Heart left ventricle (tissue), 16 donors: ENCODE measurements at places on chromosomes 12 and 14. TPM values are rescaled to one million over a fixed set of nuclear protein-coding genes. Genes with fewer than 3 reads are reported as not detected.

GRCh38 chr14:93943052-93943451 is 15.9 kb downstream of the FAM181A start:
- H3K4me3 ChIP-seq, result no peak overlapping the region
- H3K27me3 ChIP-seq, result no peaks in the 10 kb centered on the region
- peaks cover 4% of the 10 kb centered on the region for H3K36me3 ChIP-seq
- no peak for DNase-seq
- H3K27ac ChIP-seq, result no peak overlapping the region

Gene THTPA
- 9.1 TPM for polyA plus RNA-seq

GRCh38 chr12:69345077-69345476 is 3.1 kb upstream of the LYZ start:
- H3K36me3 ChIP-seq, result no peaks in the 10 kb centered on the region
- no peak overlapping the region for H3K4me3 ChIP-seq
- no peak overlapping the region for H3K27ac ChIP-seq
- H3K4me1 ChIP-seq, result peaks cover 6% of the 10 kb centered on the region
- DNase-seq, result no peak
- no peaks in the 10 kb centered on the region for H3K27me3 ChIP-seq

Gene SHMT2
- 15.9 TPM for polyA plus RNA-seq

DNA sequence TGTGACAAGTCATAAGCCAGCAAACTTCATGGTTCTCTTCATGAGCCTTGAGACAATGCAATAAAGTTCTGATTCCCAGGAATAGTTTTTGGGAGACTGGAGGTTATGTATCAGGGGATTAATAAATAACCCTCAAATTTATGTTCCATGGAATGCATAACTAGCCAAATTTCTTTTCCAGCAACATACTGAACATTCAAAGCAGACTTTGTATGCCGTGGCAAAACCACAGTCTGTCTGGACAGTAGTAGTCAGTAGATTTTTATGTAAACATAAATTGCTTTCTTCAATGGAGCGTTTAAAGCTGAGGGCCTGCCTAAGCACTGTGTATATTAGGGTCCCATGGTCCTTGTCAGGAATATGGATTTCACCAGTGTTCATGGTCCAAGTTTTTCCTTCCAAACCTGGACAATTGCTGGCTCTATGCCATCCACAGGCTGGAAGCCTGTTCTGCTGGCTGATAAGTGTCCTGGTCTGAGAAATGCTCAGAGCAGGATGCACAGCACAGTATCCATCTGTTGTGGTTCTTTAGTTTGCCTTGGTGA is 144.9 kb downstream of the SRGAP1 start:
- no peaks in the 10 kb centered on the region for H3K36me3 ChIP-seq
- peak; percentile 31 for DNase-seq
- peaks cover 8% of the 10 kb centered on the region for H3K4me1 ChIP-seq
- no peak overlapping the region for H3K27ac ChIP-seq
- H3K4me3 ChIP-seq, result no peak overlapping the region

DNA sequence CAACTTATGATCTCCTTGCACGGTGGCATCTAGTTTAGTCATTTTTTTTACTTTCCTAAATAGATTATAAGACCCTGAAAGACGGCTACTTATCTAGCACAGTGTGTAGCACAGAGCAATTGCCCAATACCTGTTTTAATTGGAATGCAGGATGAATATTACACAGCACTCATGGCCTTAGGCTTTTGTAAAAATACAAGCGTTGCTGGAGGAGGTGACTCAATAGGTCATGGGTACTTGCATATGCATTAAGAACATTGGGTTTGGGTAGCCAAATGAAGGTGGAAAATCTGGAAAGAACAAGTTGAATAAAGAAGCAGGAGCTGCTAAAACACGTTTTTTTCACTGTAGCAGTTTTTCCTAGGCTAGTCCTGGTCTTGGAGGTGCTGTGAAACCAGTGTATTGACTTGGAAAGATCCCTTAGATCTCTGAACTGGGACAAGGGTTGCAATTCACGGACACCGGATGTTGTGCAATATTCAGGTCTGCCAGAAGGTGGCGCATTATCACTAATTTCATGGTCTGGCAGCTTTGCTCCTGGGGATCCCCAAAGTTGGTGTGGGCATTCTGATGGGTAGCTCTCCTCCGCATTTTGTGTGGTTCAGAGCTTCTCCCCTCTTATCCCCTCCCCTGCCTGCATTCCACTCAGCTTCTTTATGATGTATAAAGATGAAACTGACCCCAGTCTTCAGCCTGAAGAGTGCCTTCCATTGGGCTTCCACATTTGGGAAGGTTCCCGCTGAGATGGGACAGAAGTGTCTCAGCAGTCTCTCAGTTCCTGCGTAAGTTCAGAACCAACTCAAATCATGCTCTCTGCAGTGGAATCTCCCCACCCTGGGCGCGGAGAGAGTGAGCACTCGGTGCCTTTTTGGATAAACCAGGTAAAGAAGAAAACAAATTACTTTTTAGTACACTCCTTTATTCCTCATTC is 278.3 kb downstream of the NRXN3 start:
- no peaks in the 10 kb centered on the region for H3K36me3 ChIP-seq
- no peaks in the 10 kb centered on the region for H3K27me3 ChIP-seq
- no peak for DNase-seq
- no peak overlapping the region for H3K27ac ChIP-seq
- H3K4me3 ChIP-seq, result no peak overlapping the region
- no peaks in the 10 kb centered on the region for H3K4me1 ChIP-seq

- H3K27me3 ChIP-seq, result no peaks in the 10 kb centered on the region
- no peak for DNase-seq
- no peak overlapping the region for H3K27ac ChIP-seq
Measured at GRCh38 chr12:59861635-59862034, 265.8 kb downstream of the SLC16A7 start.

Gene SPIC
- not detected for polyA plus RNA-seq

DNA sequence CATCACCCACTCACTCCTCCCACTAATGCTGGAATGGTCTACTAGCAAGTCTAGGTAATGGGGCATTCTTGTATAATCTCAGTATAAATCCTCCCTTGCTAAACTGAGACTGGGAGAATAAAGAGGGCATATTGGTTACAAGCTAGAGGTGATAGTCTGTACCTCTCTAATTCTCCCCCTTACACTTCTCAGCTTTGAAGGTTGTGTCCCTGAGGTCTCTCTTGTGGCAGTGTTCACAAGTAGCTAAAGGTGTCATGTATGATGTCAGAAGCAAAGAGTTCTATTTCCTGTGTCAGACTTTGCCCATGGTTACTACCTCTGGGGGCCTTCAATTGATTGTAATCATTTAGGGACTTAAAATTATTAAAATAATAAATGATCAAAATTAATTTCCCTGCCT is 26.6 kb upstream of the CCDC196 start:
- H3K27ac ChIP-seq, result no peak overlapping the region
- DNase-seq, result no peak
- no peaks in the 10 kb centered on the region for H3K36me3 ChIP-seq
- no peaks in the 10 kb centered on the region for H3K4me1 ChIP-seq

Gene TAS2R46
- polyA plus RNA-seq, result not detected

GRCh38 chr12:22410486-22410885 is 76.0 kb upstream of the ST8SIA1 start:
- H3K4me3 ChIP-seq, result peak overlapping the region; percentile 43
- H3K4me1 ChIP-seq, result peaks cover 5% of the 10 kb centered on the region
- H3K36me3 ChIP-seq, result no peaks in the 10 kb centered on the region
- H3K27ac ChIP-seq, result no peak overlapping the region
- H3K27me3 ChIP-seq, result no peaks in the 10 kb centered on the region

DNA sequence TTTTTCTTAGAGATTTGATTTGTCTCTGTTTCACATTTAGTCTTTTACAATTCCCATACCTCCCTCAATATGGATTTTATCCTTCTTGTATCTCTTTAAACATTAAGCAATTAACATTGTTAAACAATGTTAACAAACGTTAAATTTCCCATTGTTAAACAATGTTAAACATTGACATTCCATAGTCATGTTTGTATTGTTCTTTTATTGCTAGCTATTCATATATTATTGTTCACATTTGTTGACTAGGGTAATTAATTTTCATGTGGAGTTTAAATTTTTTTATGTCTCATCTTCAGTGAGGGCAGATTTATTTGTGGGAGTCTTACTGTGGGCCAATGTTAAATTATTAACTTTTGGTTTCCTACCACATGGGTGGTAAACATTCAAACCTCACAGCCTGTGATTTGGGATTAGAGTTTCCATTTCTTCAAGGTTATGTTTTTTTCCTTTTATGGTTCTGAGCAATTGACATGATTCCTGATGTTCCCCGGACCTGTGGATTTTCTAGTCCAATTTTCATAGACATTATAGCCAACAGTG is 294.3 kb downstream of the ALG10B start:
- no peak overlapping the region for H3K27ac ChIP-seq
- no peaks in the 10 kb centered on the region for H3K27me3 ChIP-seq
- no peaks in the 10 kb centered on the region for H3K4me1 ChIP-seq
- no peak for DNase-seq

- no peaks in the 10 kb centered on the region for H3K27me3 ChIP-seq
- DNase-seq, result no peak
- H3K4me1 ChIP-seq, result no peaks in the 10 kb centered on the region
- no peak overlapping the region for H3K27ac ChIP-seq
- H3K36me3 ChIP-seq, result peaks cover 43% of the 10 kb centered on the region
- H3K4me3 ChIP-seq, result no peak overlapping the region
Measured at GRCh38 chr12:112464605-112465004, 45.9 kb downstream of the PTPN11 start.

GRCh38 chr14:52018252-52018651 is 28.9 kb downstream of the RTRAF start:
- H3K4me3 ChIP-seq, result no peak overlapping the region
- H3K27ac ChIP-seq, result no peak overlapping the region
- no peak for DNase-seq
- peaks cover 27% of the 10 kb centered on the region for H3K4me1 ChIP-seq

- no peaks in the 10 kb centered on the region for H3K36me3 ChIP-seq
- peak overlapping the region; percentile 6 for H3K27ac ChIP-seq
- peak; percentile 72 for DNase-seq
- H3K27me3 ChIP-seq, result no peaks in the 10 kb centered on the region
Measured at GRCh38 chr12:89085421-89085820, 266.9 kb downstream of the DUSP6 start.

Gene GSG1
- polyA plus RNA-seq, result not detected

- peaks cover 13% of the 10 kb centered on the region for H3K4me1 ChIP-seq
- H3K4me3 ChIP-seq, result no peak overlapping the region
- no peaks in the 10 kb centered on the region for H3K36me3 ChIP-seq
- peak overlapping the region; percentile 74 for H3K27ac ChIP-seq
- H3K27me3 ChIP-seq, result no peaks in the 10 kb centered on the region
Measured at GRCh38 chr12:116358536-116358892, 81.0 kb upstream of the MED13L start.

GRCh38 chr12:66482351-66483203 is 180.3 kb downstream of the HELB start:
- no peak overlapping the region for H3K27ac ChIP-seq
- H3K36me3 ChIP-seq, result no peaks in the 10 kb centered on the region
- H3K4me3 ChIP-seq, result no peak overlapping the region
- no peaks in the 10 kb centered on the region for H3K4me1 ChIP-seq

GRCh38 chr14:95229749-95230148 is 72.4 kb upstream of the DICER1 start:
- H3K36me3 ChIP-seq, result no peaks in the 10 kb centered on the region
- no peaks in the 10 kb centered on the region for H3K27me3 ChIP-seq
- no peak overlapping the region for H3K27ac ChIP-seq
- no peak for DNase-seq
